NCI-H1930 (cell line): ENCODE measurements at places on chromosomes 12 and 14.

- no peak for DNase-seq
Measured at GRCh38 chr12:131058700-131059099, 105.0 kb downstream of the ADGRD1 start.

GRCh38 chr12:26188641-26189040 is 6.7 kb upstream of the SSPN start:
- DNase-seq: no peak

- no peak for DNase-seq
Measured at GRCh38 chr12:57793920-57794319, 11.3 kb downstream of the TSFM start.

GRCh38 chr14:101875727-101876554 is 88.4 kb upstream of the DYNC1H1 start:
- no peak for DNase-seq

GRCh38 chr12:108722992-108723766 is 8.1 kb downstream of the CORO1C start:
- DNase-seq: no peak

DNA sequence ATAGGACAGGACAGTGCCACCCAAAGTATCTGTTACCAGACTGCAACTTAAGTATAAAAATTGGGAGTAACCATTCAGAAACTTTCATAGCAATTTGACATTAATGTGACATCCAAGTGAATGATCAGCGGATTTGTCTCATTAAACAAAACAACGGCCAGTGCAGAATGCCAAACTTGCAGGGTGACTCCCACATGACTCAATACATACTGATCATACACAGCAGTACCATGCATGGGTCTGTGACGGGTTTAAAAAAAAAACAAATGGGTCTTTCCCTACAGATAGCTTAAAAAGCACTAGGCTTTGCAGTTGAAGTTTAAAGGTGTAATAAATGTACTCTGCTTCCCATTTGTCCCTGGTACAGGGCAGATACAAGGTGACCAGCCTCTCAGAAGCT is 116.6 kb downstream of the SLC35F4 start:
- DNase-seq: no peak

GRCh38 chr12:14264316-14264715 is 101.2 kb upstream of the ATF7IP start:
- DNase-seq: no peak

- no peak for DNase-seq
Measured at GRCh38 chr14:87094913-87095312, 898.1 kb downstream of the GALC start.

DNA sequence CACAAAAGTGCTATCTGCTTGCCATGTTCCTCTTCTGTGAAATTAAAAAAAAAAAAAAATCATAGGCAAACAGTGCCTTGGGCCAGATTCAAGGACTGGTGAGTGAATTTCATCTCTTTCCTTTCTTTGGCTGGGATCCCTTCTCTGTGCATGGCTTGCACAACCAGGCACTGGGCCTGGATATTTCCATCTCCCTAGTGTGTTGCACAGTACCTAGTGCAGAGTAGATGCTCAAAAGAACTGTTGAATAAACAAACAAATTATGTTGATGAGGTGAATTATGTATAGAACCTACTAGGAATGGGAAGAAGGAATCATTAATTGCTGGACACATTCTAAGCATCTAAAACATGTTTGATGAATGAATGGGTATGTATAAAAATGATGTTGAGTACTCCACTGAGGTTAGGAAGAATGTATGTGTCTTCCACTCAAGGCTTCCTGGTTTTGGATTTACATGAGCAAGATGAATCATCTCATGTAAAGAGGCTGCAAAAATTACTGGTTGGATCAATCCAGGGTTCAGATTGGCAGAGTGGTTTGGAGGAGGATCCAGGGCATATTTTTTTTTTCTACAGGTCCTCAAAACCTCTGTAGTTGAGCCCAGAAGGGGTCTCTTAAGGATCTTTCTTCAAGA is 93.2 kb downstream of the EMP1 start:
- DNase-seq: no peak

DNA sequence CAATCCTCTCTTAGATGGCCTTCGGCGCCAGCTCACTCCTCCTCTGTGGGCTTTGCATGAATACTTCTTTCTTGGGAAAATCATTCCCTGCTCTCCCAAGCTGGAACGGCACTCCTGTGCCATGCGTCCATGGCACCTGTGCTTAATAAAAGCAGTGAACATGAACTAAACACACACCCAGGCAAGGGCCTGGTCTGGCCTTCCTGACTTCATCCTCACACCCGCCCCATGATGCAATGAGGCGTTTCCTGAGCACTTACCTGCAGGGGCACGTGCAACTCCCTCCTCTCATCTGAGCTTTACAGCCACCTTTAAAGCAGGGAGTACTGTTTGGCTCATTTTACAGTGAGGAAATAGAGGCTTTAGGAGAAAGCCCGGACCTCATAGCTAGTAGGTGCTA is 219.8 kb downstream of the SLC41A2 start:
- no peak for DNase-seq

DNA sequence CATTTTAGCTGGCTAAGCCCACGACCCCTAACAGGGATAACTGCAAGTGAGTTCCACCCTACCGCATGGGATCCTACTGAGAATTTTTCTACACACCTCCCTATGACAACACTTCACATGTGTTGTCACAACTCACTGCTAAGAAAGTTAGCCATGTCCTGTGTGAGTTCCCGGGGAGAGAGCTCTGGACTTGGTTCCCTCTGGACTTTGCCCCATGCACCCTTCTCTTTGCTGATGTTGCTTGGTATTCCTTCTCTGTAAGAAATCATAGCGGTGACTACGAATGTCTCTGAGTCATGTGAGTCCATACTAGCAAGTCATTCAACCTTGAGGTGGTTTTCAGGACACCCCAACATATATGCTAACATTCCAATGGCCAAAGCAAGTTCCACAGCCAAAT is 9.5 kb upstream of the CDKN3 start:
- DNase-seq: no peak

DNA sequence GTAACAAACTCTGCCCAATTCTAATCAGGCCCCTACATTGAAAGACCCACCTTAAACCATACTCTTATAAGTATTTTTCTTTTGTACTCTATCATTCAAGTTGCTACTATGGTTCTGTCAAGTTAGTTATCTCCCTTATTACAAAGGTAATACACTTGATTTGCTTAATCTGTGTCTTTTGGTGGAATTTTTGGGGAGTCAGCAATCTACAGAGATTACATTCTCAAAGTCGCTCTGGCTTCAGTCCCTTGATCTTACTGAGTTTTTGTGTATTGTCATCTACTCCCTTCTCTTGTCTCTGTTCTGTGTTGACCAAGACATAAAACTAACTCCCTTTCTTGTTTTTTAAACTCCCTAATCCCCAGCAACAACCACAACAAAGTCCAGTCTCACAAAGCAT is 353.1 kb downstream of the LRIG3 start:
- no peak for DNase-seq

- no peak for DNase-seq
Measured at GRCh38 chr12:49527361-49528130, 11.3 kb upstream of the KCNH3 start.

GRCh38 chr14:76516884-76517283 is 140.9 kb downstream of the ESRRB start:
- no peak for DNase-seq

GRCh38 chr12:4628406-4628805 is 20.4 kb downstream of the AKAP3 start:
- DNase-seq: no peak

GRCh38 chr12:106433055-106433454 is 75.5 kb downstream of the POLR3B start:
- DNase-seq: no peak

GRCh38 chr12:29429999-29430715 is 49.2 kb upstream of the ERGIC2 start:
- DNase-seq: no peak

- no peak for DNase-seq
Measured at GRCh38 chr12:47270782-47271664, 191.3 kb upstream of the AMIGO2 start.

DNA sequence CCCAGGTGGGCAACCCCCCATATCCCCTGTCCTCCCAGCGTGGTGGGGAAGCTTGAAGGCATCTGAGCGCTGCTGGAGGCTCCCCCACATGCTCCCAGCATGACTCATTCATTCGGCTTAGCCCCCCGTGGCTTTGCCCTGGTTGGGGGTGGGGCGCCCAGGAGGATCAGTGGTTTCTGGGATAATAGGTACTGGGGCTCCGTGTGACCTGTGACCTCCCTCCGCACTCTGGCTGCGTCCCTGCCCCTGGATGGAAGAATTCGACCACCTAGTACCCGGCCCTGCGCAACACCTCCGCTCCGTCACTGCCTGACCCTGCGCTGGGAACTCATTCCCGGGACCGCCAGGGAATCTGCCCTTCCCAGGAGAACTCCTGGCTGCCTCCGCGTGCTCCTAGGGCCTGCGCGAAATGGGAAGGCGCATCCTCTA is 120.1 kb downstream of the AACS start:
- DNase-seq: no peak

DNA sequence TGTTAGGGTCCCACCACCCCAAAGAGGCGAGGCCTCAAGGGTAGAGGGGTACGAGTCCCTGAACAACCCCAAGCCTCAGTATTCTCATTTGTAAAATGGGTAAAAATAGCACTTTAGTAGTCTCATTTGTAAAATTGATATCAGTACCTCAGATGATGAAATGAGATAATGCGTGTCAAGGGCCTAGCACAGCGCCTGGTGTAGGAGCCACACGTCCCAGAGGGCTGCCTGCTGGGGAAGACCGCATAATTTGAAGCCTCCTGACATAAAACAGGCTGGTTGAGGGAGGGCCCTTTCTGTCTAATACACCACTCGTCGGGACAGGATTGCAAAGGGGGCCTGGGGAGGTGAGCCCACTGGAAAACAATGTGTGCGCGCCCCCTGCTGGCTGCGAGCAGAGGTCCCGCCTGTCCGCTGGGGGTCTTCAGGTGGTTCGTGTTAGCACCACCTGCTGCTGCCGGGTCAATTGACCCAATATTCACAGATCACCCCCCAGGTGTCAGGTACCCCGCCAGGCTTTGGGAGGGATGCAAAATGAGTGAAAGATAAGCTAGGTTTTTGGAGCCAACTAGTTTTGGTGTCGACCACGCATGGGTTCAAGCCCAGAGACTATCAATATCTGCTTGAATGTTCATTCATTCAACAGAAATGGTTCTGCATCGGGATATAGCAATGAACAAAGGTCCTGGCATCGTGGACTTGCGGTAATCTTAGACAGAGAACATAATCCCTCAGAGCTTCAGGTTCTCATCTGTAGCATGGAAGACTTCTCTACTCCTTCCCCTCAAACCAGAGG is 24.7 kb upstream of the IRF2BPL start:
- no peak for DNase-seq

DNA sequence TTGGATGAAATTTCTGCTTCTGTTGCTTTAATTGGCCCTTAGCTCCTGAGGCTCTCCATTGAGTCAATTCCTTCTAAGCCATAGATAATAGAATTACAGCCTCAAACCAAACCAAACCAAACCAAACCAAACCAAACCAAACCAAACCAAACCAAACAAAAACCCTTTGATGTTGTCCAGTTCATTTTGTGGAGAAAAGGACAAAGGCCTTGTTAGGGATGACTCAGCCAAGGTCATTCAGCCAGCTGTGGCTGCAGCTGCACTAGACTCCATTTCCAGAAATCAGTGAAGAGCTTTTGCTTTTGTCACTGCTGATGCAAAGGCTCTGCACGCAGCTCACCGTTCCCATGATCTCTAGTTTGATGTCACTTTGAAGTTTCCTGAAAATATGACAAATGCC is 82.2 kb upstream of the RMST start:
- no peak for DNase-seq

GRCh38 chr14:58774531-58774930 is 136.8 kb downstream of the DACT1 start:
- no peak for DNase-seq

DNA sequence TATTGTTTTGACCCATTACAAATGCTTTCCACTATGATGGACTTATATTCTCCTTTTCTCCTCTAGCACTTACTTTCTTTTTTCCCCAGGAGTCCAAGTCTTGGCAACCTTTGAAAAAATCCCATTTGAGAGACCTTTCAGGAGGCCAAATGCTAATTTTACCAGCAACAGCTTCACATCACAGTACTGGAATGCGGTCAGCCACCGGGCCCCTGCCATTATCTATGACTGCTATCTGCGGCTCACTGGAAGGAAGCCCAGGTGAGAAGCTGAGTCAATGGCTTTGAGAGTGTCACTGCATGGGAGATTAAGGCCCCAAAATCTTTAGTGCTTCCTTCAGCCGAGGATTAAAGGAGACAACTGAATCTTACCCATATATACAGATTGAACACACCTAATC is 64.2 kb downstream of the ERGIC2 start:
- DNase-seq: no peak

- DNase-seq: no peak
Measured at GRCh38 chr12:130286741-130287440, 50.8 kb upstream of the PIWIL1 start.

DNA sequence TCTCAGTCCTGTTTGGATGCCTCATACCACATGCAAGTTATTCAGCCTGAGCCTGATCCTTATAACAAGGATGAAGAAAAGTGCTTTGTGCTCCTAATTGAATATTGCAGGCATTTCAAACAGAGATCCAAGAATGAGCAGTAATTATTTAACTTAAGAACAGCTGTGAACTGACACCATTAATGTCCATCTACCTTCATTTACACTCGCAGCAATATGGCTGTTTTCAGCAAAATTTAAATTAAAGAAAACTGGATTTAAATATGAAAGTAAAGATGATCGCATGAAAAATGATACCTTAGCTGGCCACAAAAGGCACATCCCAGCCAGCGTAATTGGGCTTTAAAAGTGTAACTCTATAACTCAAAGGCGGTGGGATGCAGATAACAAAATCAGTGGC is 466.3 kb downstream of the GALC start:
- no peak for DNase-seq

DNA sequence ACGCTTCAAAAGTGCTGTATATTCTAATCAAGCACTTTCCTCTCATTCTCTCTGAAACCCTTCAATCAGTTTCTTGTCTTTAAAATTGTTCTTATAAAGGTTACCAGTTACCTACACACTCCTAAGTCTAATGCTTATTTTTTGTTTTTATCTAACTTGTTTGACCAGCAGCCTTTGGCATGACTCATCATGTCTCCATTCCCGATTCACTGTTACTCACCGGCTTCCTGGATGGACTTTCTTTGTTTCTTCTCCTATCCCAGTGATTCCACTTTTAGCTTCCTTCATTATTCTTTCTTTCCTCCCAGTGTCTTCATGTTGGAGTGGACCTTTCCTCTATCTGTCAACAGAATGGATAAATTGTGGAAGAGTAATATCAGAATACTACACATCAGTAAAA is 368.6 kb upstream of the CCDC196 start:
- DNase-seq: no peak

GRCh38 chr14:68908803-68909202 is 70.3 kb downstream of the ACTN1 start:
- no peak for DNase-seq

DNA sequence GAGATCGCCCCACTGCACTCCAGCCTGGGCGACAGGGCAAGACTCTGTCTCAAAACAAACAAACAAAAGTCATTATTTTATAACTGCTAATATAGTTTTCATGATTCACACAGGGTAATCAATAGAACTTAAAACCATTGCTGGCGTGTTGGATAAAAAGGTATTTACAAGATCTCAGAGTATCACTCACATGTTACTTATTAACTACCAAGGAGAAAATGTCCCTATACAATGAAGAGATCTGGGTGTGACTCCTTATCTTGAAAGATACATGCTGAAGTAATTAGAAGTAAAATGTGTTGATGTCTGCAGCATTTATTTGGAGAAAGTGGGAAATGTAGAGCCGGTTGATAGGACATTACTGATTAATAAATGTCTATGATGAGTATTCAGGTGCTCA is 57.3 kb upstream of the PIK3C2G start:
- DNase-seq: no peak
